Mesendoderm (in vitro differentiated cells): ENCODE measurements at places on chromosomes 6 and 20.
A peak's percentile ranks its signal among the peaks of the same experiment; 100 is the strongest.

GRCh38 chr6:15288856-15289255 lies 43.0 kb downstream of the JARID2 start:
- DNase-seq, result no peak

DNA sequence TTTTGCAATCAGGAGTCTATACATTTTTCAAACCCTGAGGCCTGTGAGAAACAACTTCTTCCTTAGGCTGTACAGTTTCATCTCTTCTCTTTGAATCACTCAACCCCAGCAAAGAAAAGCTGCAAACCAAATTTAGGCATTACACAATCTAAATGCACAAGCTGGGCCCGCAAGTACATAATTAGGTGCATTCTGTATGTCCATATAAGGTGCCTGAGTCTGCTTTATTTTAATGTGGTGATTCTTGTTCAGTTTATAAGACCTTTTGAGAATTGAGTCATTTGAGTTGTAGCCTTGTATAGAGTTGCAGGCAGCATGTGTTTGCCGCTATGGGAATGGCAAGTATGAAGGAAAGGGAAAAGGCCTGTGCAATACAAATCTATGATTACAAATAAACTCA lies 709.6 kb upstream of the MARCKS start:
- DNase-seq, result no peak

GRCh38 chr6:12580290-12580689 lies 136.3 kb upstream of the PHACTR1 start:
- no peak for DNase-seq

DNA sequence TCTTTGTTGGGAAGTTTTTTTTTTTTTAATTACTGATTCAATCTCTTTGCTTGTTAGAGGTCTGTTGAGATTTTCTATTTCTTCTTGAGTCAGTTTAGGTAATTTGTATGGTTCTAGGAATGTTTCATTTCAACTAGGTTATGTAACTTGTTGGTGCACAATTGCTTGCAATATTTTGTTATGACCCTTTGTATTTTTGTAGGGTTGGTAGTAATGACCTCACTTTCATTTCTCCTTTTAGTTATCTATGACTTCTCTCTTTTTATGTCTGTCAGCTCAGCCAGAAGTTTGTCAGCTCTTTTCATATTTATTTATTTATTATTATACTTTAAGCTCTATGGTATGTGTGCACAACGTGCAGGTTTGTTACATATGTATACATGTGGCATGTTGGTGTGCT lies 51.1 kb upstream of the SLC24A3 start:
- no peak for DNase-seq

GRCh38 chr6:143880412-143880811 lies 16.1 kb downstream of the ZC2HC1B start:
- DNase-seq, result no peak

DNA sequence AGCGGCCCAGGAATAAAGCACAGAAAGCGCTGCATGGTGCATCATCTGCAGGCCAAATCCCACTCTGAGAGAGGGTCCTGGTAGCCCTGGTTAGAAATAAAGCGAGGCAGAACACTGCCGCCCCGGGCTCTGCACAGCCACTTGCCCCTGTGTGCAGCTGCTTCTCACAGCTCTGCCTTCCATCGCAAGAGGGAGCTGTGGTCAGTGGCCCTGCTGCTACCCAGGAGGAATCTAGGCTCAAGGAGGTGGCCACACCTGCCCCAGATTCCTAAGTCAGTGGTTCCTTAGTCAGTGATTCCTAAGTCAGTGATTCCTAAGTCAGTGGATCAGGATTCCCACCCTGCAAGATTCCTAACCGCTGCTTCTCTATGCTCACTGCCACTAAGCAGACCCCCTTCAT lies 8.8 kb downstream of the CDH4 start:
- DNase-seq, result peak; percentile 57

- DNase-seq, result no peak
These were observed 315.1 kb upstream of the PRND start for GRCh38 chr20:4406627-4407026.

- peak; percentile 83 for DNase-seq
These were observed 584 bp downstream of the KIF13A start for GRCh38 chr6:17986656-17987446.

DNA sequence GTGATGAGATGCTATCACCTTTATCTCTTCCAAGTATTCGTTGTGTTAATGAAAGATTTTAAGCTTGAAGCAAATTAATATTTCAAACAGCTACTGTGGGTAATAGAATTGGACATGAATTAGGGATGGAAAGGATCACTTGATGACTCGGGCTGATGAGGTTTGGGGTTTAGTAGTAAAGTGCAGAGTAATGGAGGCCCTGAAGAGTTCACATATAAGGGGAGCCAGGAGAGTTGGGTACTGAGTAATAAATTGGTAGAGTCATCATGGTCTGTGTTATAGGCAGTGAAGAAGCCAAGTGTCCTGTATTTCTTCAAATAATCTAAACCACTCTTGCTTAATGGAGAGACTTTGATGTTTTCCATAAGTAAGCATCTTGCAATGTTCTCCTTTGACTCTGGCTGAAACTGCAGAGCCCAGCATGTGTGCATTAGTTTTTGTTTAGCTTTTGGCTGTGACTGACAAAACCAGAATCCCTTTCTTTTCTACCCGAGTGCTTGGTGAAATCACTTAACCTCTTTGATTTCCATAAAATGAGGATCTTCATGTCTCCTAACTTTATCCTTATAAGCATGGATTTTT lies 57.6 kb downstream of the L3MBTL3 start:
- no peak for DNase-seq

DNA sequence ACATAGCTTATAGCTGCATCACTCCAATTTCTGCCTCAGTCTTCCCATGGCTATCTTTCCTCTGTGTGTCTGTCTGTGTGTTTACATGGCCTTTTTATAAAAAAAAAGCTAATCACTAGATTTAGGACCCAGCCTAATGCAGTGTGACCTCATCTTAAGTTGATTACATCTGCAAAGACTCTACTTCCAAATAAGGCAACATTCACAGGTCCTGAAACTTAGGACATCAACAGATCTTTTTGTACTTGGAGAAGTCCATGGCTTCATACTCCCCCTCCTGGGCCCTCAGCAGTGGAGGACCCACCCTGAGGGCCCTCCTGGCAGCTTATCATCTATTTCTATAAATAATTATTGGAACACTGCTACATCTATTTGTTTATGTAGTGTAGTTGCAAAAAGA lies 146.1 kb downstream of the LMBRD1 start:
- DNase-seq, result no peak

DNA sequence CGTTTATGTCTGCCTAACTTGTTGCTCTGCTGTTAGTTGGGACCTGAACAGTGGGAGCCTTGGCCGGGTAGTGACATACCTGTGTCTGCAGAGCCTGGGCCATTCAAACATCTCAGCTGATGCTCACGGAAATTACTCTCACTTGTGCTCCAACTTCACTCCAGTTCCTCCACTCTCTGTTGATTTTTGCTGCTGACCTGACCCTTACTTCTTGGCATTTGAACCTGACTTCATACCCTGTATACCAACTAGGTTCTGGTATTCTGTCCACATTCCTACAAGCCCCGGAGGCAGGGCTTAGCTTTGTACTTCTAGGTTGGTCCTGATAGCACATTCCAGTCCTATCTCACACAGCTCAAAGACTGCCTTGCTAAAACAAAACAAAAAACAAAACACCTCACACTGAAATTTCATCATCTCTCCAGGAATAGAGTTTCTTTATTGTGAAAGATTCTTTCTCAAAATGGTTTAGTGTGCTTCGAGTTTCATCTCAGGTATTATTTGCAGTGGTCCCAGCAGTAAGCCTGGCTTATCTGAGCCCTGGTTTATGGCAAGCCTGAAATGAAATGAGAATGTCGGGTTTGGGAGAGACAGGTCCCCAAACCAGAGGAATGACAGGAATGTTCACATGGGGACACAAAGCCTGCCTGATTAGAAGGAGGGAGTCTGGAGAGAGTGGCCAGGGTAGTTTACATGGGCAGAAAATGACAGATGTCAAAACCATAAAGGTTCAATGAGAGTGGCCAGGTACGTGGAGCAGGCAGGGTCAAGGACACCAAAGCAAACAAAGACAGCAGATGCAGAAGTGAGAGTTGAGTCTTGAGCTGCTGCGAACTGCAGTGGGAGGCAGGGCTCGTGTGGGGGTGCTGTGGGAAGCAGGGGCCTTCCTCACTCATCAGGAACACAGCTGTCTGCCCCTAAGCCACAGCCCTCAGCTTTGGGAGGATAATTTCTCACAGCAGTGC lies 174.2 kb upstream of the HDAC2 start:
- DNase-seq, result peak; percentile 97

DNA sequence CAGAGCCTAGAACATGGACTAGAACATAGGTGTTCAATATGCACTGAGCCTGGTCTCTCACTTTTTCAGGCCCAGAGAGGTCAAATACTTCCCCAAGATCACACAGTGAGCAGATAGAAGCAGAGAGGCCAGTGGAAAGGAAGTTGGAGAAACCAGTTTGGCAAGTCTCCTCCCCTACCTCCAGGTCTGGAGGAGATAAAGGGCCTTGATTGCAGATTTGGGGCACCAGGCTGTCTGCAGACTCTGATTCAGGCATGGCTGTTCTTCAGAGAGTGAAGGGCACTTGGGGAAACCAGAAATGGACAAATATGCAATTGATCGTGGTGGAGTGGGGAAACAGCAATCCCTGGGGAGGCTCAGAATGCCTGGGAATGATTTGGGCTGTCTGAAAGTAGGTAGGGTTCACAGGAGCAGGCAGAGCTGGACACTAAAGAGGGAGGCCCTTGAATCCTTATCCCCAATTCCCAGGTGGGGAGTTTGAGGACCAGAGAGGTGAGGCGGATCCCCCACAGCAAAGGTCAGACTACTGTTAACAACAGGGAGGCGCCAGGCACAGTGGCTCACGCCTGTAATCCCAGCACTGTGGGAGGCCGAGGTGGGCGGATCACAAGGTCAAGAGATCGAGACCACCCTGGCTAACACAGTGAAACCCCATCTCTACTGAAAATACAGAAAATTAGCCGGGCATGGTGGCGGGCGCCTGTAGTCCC lies 2.3 kb downstream of the PEDS1 start:
- DNase-seq, result peak; percentile 86

DNA sequence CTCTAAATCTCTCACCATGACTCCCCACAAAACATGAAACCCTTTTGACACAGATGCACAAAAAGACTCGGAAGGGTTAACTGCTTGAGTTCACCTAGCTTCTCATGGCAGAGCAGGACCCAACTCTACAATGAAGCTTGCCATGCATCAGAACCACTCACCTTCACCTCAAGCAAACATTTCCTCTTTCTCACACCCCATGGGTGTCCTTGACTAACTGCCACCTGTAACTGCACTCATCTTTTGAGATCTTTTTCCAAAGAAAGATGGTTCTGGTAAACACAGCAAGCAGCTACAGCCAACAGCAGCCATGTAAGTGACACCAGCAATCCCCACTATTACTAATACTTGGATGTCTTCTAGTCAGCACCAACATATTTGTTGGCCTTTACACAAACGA lies 76.5 kb downstream of the EFHC1 start:
- DNase-seq, result no peak

DNA sequence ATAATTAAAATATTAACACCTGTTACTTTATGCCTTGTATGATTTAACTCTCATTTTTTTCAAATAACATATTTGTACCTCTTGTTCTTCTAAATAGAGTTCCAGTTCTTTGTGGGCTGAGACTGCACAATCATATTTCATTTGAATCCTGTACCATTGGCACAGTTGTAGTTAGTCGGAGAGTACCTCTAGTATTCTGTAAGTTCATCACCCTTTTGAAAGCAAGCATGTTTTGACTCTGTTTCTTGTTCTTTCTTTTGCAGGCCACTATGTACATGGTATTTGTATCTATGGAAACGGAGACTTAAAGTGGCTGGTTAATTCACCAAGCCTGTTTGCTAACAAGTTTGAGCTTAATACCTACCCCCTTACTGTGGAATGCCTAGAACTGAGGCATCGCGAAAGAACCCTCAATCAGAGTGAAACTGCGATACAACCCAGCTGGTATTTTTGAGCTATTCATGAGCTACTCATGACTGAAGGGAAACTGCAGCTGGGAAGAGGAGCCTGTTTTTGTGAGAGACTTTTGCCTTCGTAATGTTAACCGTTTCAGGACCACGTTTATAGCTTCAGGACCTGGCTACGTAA lies 68.2 kb downstream of the C6orf52 start:
- no peak for DNase-seq

DNA sequence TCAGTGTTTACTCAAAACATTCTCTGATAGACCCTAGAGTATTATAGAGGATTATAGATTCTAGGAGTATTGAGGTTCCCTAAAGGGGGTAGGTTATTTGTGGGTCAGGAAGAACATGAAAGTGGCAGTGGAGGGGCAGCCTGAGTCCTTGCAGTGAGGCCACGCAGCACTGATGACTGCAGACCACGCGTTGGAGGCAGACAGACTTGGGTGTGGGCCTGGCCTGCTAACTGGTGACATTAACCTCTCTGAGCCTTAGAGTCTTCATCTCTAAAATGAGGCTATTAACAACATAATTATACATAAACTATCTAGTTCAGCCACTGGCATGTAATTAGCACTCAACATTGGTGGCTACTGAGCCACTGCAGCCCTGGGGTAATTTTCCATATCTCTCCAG lies 16.1 kb downstream of the MTCL3 start:
- DNase-seq, result peak; percentile 44

DNA sequence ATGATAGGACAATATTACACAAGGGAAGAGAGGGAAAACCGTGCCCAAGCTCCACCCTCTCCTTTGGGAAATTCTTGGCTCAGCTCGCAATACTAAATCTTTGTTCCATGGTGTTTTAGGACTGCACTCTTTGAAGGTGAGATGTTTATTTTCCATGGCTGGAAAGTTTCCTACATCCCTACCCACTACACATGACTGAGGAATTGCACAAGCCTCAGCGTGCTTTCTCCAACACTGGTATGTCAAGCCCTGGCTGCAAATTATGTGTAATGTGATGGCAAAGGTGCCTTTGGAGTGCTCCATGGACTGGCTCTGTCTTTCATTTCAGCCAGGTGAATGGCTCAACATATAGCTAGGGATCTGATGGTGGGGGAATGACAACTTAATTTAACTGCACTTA lies 134.3 kb downstream of the ISM1 start:
- DNase-seq, result no peak

DNA sequence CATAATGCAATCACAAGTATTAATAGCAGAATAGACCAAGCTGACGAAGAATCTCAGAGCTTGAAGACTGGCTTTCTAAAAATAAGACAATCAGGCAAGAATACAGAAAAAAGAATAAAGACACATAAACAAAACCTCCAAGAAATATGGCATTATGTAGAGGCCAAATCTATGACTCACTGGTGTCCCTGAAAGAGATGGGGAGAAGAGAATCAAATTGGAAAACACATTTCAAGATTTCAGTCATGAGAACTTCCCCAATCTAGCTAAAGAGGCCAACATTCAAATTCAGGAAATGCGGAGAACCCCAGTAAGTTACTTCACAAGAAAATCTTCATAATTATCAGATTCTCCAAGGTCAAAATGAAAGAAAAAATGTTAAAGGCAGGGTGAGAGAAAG lies 69.0 kb upstream of the PDE7B start:
- no peak for DNase-seq

- no peak for DNase-seq
These were observed 13.2 kb upstream of the OSER1 start for GRCh38 chr20:44223721-44224120.

DNA sequence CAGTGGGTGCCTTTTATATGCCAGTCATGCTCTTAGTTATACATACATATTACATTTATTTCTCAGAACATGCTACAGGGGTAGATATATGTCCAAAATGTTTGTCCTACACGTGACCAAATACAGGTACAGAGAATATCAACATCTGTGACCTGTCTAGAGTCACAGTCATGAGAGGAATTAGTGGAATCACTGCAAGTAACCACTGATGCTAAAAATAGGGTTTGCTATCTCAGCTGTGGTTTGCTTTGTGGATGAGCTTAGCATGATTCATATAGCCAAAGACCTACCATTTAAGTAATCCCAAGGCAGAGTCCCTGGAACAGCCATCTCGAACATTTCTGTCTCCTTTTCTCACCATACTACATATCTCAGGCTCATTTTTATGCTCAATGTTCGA lies 32.3 kb downstream of the GSTA3 start:
- DNase-seq, result no peak
